Stimulated activated CD4-positive, alpha-beta T cell treated with anti-CD3 and anti-CD28 coated beads, Interleukin-4, amount 100 ng/mL, for 4 hours (primary cell): ENCODE measurements at places on chromosomes 5 and 9.

DNA sequence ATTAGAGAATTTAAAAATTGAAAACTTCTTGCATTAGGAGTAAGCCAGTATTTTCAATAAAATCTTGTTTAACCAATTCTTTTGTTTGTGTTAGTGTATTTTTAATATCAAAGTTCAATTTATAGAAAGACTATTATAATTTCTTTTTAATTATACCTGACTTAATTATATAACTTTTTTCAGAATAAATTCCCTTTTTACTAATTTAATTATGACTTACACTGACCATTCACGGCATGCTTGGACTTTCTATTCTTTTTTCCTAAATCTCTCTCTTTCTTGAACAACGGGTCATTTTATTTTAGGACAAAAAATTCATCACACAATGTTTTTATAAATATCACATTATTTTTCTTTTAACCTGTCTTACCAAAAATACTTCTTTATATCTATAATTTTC lies 555.3 kb upstream of the PTGER4 start:
- DNase-seq, result no peak

DNA sequence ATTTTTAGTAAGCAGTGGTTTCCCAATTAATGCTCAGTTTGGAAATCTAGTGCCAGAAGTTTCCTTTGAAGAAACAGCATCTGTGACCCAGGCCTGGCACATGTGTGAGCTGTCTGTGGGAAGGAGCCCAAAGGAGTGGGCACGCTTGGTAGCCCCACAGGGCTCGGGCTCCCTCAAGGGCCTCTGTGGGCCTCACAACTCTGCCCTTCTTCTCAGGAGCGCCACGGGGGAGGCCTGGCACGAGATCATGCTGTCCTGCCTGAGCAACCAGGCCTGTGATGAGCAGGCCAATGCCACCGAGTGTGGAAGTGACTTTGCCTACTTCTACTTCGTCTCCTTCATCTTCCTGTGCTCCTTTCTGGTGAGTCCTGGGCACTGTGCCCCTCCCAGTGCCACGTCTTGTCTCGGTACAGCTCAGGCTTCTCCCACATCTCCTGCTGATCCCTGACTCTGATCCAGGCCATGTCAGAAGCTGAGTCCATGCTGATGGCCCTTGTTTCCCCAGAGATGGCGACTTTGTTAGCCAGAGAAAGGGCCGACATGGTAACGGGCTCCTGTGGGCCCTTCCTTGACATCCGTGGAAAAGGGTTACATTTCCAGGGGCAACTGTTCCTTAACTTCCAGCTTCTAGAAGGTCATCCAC lies 200.4 kb downstream of the CACNA1B start:
- DNase-seq, result no peak

DNA sequence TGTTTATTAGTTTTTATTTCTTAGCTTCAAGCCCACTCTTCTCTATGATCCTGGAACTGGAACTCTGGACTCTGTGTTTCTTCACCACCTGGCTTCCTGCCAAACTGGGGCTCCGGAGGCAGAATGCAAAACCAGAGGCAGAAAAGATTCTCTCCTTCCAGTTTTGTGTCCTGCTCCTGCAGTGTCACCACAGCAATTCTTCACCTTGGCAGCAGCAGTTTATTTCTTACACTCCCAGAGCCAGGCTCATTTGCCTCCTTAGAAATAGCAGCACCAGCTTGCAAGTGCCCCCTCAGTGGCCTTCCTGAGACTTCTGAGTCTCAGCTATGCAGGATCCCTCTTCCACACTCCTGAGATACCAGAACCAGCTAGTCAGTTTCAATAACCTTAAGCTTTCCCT lies 26.7 kb upstream of the CAMK4 start:
- DNase-seq, result no peak

GRCh38 chr5:13740471-13740870 lies 204.0 kb downstream of the DNAH5 start:
- no peak for DNase-seq

- DNase-seq, result no peak
These were observed 23.7 kb upstream of the CCDC180 start for GRCh38 chr9:97283768-97284167.

- DNase-seq, result no peak
These were observed 127.1 kb downstream of the DIRAS2 start for GRCh38 chr9:90515510-90515909.

- DNase-seq, result no peak
These were observed 139.6 kb downstream of the GLIS3 start for GRCh38 chr9:4160249-4160648.

GRCh38 chr9:34253460-34253837 lies 74.6 kb downstream of the UBAP1 start:
- no peak for DNase-seq

DNA sequence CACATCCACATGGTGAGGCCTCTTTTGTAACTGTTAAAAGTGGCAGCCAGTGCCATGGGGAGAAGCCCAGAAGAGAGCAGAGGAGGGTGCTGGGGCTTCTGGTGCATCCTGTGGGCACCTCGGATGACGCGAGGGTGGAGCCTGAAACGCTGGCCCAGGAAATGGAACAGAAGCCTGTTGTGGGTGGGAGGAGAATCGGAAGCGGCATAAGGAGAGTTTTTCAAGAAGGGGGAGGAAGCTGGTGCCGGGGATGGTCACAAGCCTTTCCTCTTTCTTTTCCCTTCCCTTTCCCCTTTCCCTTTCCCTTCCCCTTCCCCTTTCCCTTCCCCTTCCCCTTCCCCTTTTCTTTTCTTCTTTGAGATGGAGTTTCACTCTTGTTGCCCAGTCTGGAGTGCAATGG lies 12.9 kb downstream of the ANKRD33B start:
- no peak for DNase-seq

DNA sequence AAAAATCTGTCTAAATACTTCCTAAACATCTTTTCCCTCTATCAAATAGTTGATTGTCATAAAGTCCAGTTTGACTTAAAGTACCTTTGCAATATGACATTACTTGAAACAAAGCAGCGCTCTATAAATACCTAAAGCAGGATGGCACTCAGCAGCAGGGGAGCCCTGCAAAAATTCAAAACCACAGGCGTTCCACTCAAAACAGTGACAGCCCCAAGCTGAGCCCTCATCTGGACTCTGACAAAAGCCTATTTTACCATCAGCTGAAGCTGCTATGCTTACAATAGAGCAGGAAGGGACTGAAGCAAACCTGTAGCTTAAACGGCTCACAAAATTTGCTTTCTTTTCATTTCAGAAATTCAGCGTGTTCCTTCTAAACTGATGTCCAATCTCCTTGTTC lies 11.5 kb downstream of the GABRA6 start:
- DNase-seq, result no peak

DNA sequence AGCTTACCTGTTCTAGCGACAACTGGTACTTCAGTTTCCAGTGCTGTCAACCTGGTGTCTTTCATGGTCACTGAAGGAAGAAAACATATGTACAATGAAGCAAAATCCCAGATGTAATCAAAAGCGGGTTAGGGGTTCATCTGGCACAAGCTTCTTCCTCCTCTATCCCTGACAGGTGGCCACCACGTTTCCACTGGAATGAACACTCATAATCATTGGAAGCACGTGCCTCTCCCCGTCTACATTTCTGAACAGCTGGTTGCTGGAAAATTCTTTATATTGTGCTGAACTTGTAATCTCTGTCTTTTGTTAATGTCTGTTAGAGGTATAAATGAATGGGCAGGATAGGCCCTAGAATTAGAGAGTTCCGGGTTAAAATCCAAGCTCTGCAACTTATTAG lies 9.4 kb downstream of the TSC1 start:
- no peak for DNase-seq

GRCh38 chr9:37172557-37172956 lies 52.2 kb downstream of the ZCCHC7 start:
- no peak for DNase-seq

DNA sequence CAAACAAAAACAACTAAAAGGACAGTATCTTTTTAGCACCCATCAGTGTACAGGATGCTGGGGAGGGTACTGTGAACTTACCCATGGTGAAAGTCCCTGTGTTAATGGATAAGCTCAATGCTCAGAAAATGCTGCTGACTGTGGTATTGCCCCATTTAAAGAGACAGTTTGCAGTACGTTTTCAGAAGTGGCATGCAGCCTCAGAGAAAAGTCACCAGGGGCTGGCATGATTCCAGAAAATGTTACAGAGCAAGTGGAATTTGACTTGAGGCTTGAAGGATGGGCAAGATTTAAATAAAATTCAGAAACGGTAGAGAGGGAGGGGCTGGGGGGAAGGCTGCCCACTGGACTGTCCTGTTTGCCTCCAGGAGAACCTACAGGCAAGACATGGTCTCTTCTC lies 7.2 kb downstream of the S1PR3 start:
- DNase-seq, result no peak

DNA sequence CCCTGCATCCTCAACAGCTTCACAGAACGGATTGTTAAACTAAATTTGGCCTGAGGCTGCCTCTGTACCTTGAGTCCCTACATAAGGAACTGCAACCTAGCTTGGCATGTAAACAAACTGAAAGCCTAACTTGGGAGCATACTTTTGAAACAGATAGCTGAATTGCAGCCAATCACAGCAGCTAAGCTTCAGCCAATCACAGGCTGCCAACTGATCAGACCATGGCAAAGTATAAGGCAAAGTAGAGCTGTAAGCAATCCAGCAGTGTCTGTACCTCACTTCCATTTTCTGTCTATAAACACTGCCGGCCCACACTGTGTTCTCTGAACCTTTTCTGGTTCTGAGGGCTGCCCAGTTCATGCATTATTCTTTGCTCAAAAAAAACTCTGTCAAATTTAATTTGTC lies 8.9 kb upstream of the ZNF483 start:
- DNase-seq, result no peak

- no peak for DNase-seq
These were observed 61.1 kb upstream of the UNC5A start for GRCh38 chr5:176748967-176749935.

- DNase-seq, result no peak
These were observed 421.7 kb downstream of the SPATA31D1 start for GRCh38 chr9:82410306-82410705.

DNA sequence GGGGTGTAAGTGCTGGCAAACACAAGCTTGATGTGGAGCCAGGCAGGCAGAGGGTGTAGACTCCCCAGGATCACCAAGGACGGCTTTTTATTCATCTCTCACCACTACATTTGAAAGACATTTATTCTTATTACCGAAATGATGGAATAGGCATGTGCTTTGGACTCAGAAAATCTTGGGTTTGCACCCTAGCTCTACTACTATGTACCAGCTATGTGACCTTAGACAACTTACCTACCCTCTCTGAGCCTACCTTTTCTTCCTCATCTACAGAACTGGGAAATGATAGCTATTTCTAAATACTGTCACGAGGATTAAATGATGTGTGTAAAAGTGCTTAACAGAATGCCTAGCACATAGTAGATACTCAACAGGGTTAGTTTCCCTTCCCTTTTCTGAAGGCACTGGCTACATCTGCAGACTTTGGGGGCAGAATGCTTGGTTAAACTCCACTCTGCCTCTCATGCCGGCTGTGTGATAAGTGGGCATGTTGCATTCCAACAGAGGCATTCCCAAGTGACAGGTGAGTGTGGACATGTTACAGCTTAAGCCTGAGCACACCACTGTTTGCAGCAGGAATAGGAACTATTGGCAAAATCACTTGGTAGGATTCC lies 94.8 kb downstream of the SLC1A3 start:
- DNase-seq, result no peak

DNA sequence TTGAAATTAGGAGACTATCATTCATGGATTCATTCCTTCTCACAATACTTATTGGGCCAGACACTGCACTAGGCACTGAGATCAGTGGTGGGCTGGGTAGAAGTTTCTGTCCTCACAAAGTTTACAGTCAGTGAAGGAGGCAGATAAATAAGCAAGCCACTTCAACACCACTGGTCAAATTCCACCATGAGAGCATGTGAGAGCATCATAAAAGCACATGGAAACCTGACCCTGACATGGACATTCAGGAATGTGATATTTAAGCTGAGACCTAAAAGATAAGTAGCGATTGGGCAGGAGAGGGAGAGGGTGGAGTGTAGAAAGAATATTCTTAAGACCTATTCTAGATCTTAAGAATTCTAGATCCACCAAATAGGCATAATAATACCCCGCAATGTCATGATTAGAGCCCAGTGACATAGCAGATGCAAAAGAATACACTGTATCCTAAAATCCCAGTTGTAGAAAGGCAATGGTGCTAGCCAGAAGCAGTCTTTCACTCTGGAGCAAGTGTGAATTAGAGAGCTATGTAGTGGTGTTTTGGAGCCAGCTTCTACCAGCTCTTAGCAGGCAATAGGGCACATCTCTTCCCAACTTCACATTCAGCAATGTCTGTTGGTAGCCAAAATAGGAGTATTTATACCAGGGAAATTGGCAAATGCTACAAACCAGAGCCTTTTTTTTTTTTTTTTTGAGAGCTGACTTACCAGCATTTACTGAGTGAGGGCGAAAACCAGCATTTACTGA lies 46.4 kb downstream of the SH3RF2 start:
- DNase-seq, result no peak

- no peak for DNase-seq
These were observed 466.1 kb downstream of the TLR4 start for GRCh38 chr9:118170032-118170955.

DNA sequence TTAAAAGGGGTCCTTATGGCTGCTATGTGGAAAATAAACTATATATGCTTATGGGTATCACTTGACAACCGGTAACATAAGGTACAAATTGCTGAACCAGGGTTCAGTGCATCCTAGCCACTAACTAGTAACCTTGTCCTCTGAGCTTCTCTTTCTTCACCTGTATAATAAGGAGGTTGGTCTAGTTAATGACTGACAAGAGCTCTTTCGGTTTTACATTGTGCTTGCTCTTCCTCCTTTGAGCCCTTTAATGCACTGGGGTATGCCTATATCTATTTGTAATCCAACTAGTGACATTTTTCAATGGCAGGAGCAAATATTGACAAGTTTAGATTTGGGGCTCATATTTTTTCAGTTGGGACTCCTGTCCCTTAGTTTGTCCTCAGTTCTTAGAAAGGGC lies 66.1 kb downstream of the NPR3 start:
- DNase-seq, result no peak

- DNase-seq, result peak; percentile 70
These were observed 22.0 kb downstream of the ENHO start for GRCh38 chr9:34500623-34501267.

GRCh38 chr5:133751421-133751820 lies 139.1 kb upstream of the FSTL4 start:
- no peak for DNase-seq

DNA sequence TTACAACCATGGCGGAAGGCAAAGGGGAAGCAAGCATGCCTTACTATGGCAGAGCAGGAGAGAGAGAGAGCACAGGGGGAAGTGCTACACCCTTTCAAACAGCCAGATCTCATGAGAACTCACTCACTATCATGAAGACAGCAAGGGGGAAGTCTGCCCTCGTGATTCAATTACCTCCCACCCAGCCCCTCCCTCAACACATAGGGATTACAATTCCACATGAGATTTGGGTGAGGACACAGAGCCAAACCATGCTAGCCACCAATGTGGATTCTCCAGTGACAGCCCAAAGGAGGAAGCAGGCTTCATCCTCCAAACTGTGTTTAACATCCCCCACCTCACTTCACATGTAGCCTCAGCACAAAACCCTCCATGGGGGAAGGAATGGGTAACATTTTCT lies 563.7 kb downstream of the CDK5RAP2 start:
- no peak for DNase-seq

GRCh38 chr5:60613826-60614225 lies 86.1 kb downstream of the DEPDC1B start:
- no peak for DNase-seq
